Activated naive CD4-positive, alpha-beta T cell (primary cell): ENCODE measurements at places on chromosomes 5 and 9.

GRCh38 chr5:154265197-154265773 is 74.8 kb downstream of the GALNT10 start:
- DNase-seq = no peak

GRCh38 chr9:120528327-120528726 is 51.6 kb downstream of the CDK5RAP2 start:
- DNase-seq = no peak

DNA sequence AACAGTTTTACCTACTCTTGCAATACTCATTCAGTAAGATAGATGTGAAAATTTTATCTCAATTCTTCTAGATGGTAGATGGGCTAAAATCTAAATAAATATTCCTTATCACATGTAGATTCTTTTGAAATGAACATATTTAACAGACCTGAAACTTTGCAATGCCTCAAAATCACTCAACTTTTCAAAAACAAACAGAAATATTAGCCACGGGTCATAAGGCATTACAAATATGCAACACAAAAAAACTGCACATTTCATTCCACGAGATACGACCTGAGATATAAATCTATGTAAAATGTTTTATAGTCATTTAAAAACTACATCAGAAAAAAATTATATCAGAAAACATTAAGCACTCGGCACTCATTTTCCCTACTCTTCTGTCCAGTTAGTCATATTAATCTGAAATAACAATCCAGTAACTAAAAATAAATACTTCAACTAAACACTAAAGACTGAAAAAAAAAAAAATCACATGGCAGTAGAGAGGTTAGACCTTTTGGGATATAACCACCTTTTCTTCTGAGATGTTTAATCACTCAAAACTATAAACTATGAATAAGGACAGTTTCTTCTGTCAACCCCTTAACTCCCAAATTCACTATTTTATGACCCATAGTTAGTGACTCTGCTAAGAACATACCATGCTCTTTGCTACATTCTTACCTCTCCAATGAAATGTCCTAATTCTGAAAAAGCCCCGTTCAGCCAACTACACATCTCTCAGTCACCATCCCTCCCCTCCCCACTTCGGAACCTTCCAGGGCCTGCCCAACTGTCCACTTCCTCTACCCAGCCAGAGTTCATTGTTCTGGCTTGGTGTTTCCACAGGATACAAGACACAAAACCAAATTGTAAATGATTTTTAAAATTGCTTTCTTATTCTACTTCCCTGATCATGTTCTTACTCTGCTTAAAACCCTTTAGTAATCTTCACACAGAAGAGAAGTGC is 6.4 kb downstream of the HOMER1 start:
- DNase-seq = no peak

DNA sequence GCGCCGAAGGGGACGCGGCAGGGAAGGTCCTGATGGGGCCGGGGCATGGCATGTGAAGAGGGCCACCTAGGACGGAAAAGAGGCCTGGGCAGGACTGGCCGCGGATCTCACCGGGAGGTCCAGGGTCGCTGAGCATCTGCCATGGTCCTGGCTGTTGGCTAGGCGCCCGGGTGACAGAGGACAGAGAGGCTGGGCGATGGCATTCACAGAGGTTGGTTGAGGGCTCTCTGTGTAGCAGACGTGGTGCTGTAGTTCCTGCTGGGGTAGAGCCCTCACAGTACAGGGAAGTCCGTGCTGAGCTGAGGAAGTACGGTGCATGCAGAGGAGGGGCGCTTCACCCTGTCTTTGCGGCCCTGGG is 427 bp downstream of the PCYOX1L start:
- DNase-seq = no peak

GRCh38 chr5:28296254-28297013 is 1258.0 kb upstream of the CDH9 start:
- no peak for DNase-seq

DNA sequence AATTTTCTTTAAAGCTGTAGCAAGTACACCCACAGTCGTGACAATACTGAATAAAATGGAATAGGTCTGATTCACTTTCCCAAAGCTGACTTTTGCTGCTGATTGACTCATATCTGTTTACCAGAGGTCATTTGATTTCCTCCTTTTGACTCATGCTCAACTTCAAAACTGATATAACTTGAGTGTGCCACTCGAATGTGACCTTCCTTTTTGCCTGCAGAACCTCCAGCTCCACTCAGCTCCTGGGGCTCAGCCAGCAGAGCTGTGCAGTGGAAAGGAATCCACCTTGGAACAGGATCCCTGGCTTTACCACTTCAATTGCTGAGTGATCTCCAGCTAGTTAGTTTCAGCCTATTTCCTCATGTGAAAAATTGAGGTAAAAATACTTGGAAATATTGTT is 84.1 kb downstream of the FEM1C start:
- DNase-seq = no peak

DNA sequence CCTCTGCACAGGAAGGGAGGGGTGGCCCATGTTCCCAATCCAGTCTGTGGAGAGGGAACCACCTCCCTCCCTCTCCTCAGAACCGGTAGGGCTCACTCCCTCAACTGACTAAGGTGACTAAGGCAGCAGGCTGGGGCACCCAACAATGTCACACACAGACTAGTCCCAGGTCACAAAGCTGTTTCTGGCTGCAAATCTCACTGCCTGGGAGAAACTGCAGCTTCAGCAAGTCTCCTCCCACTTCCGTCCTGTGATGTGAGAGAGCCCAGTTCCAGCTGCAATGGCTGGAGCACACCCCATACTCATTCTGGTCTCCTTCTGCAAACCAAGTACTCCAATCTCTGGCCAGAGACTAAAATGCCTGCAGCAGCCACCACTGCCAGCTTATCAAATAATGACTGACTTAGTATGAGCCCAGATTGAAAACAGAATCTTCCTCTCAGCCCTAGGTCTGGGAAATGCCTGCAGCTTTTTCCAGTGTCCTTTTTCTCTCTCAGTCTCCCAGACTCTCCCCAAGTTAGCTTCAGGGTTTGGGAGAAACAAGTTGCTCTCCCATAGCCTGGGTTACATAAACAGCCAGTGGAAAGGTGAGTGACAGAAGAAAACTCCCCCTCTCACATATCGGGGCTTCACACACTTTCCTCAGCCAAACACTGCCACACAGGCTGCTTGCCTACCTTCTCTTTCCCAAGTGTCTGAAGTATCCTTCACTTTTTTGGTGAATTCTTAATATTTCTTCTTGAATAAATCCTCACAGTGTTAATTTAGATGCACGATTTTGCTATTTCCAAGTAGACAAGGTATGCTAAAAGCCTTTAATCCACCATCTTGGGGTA is 247.4 kb upstream of the RASA1 start:
- DNase-seq = no peak

- DNase-seq = no peak
These were observed 26.0 kb upstream of the FCN2 start for GRCh38 chr9:134854541-134854981.

- no peak for DNase-seq
These were observed 1786.4 kb upstream of the WWC1 start for GRCh38 chr5:166505067-166505466.
